Inflammatory macrophage treated with lipopolysaccharide for 4 hours (primary cell): ENCODE measurements at places on chromosomes 11 and 22.

GRCh38 chr11:132042296-132042695 lies 671.9 kb downstream of the NTM start:
- no peak for DNase-seq

GRCh38 chr22:28360939-28361338 lies 318.7 kb downstream of the TTC28 start:
- no peak for DNase-seq

GRCh38 chr22:36831206-36831605 lies 14.4 kb upstream of the PVALB start:
- DNase-seq: peak; percentile 34

- no peak for DNase-seq
These were observed 185.4 kb downstream of the IGLL1 start for GRCh38 chr22:23394525-23395326.

- DNase-seq: no peak
These were observed 9.9 kb downstream of the CSTF3 start for GRCh38 chr11:33151399-33151798.

GRCh38 chr11:313787-314553 lies at the start of gene IFITM1:
Gene IFITM1, plus strand, starts transcription at chr11:314040. Its CDS starts 131 bp downstream, at chr11:314171.
- peak; percentile 77 for DNase-seq

DNA sequence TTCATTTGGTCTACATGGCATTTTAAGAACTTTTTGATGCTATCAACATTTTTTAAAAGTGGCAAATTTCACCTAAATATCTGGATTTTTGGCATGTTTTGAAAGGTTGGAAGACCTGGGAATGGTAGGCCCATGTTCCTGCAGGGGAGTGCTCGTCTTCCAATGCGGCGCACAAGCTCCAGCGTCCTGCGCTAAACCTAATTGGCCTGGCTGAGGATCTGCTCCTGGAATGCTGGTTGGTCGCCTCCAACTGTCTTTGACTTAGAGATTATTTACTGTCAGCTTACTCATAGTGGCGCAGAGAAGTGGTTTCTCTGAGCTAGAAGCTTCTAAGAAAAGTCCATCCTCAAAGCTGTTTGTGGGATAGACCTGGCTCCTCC lies 626 bp upstream of the LIMK2 start:
- no peak for DNase-seq

GRCh38 chr11:80899381-80899780 lies 1458.6 kb upstream of the TENM4 start:
- DNase-seq: peak; percentile 21

GRCh38 chr11:72038491-72038890 lies 39.8 kb downstream of the IL18BP start:
- no peak for DNase-seq

DNA sequence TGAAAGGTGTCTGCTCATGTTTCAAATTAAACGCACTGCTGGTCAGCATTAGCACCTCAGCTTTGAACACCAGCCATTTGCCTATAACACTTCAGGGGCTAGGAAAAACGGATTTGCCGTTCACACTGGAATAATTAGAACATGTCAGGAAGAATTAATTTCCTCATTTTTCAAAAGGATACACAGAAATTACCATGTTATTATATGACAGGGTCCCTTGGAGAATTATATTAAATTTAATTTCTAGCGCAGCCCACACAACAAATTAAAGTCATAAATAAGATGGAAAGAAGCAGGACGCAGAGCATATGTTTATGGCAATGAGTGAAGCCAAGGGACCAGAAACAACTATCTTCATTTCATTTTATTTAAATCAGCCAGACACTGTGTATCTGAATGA lies 83.8 kb upstream of the SOX6 start:
- no peak for DNase-seq

DNA sequence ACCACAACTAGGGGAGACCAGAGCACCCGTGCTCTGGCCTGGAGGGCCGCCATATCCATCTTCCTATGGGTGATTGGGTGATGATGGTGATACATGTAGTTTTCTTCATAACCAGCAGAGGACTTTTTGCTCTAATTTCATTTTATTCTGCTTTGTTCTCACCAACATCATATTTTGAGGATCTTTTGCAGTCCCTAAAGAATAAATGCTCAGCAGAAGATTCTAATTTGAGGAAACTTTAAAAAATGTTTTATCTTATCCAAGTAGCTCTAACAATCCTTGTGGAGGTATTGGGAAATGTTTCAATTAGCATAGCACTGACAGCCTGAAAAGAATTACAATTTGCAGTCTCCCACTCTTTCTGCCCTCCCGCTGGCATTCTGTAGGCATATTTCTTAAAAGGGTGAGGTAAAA lies 544.0 kb downstream of the NTM start:
- no peak for DNase-seq

DNA sequence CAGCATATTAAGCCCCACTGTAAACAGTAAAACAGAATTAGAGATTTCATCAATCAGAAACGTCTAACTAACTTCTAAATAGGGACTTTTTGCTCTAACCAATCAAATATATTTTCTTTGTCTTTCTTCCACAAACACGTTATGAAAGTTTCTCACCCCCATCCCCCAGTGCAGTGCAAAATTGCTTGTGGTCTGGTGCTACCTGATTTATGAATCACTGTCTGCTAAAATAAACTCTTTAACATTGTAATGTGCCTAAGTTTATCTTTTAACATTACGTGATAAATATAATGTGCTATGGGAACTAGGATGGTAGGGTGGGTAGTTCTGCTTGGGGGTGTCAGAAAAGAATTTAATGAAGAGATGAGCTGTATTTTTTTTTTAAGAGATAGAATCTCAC lies 47.3 kb upstream of the SLC5A1 start:
- no peak for DNase-seq

GRCh38 chr22:35352214-35353111 lies 28.4 kb upstream of the HMOX1 start:
- DNase-seq: peak; percentile 99

- no peak for DNase-seq
These were observed 55.0 kb upstream of the EMID1 start for GRCh38 chr22:29150701-29151100.

GRCh38 chr11:9700105-9700801 lies 36.4 kb downstream of the SWAP70 start:
- no peak for DNase-seq

DNA sequence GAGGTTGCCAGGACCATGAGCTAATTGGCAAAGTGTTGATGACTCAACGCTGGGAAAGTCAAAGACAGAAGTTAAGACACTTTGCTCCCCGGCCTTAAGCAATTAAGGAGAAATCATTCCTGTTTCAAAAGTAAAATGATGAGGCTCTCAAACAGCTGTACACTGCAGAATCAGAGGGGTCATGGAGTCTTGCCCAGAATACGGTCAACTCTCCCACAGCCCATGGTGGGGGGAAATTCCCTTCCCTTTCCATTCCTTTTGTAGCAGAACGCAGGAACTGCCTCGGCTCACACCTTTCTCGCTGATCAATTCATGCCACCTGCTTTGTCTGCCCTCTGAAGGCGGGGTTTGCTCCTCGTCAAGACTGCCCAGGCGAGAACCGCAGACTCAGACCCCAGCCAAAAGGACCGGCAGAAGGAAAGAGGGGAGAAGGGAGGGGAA lies 52.8 kb downstream of the MN1 start:
- DNase-seq: peak; percentile 96

GRCh38 chr22:44068422-44069191 lies 44.5 kb downstream of the PARVB start:
- DNase-seq: peak; percentile 90

DNA sequence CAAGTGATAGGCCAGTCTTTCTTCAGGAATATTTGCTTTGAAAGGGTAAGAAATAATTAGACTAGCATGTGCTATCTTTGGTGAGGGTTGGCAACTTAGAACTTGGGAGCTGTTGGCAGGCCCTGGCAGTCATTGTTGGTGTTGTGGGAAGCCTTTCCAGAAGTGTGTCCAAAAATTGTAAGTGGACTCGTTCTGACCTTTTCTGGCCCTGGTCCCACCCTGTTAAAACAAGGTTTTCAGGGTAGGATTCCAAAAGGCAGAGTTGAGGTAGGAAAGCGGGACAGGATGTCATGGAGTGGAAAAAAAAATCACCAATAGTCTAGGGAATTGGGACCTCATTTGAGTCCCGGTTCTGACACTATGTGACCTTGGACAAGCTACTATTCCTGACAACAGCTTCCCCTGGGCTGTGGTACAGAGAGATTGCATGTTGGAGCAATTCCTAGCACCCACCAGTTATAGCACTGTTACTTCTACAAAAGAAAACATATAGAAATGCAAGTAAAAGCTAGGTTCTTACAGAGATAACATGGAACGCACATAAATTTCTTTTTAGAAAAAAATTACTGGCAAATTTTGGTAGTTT lies 299.3 kb upstream of the DDI1 start:
- no peak for DNase-seq

GRCh38 chr22:36413022-36413775 lies 25.4 kb upstream of the MYH9 start:
- DNase-seq: no peak

- DNase-seq: no peak
These were observed 101.9 kb upstream of the OLFML1 start for GRCh38 chr11:7383406-7383805.

- DNase-seq: no peak
These were observed 17.7 kb downstream of the PHLDB1 start for GRCh38 chr11:118625036-118625690.

DNA sequence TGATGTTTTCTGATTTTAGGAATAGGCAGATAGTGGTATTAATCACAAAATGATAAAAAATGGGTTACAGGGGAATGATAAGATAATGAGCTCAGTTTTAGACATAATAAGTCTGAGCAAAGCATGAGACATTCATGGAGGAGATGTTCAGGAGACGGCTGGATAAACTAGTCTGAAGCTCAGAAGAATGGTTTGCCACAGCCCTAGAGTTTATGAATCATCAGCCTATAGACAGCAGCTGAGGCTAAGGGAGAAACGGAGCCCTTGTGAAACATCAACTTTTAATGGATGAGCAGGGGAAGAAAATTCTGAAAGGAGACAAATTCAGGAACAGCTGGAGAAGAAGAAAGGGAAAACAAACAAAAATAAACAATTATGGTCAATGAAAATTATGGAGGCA lies 87.2 kb downstream of the RELT start:
- DNase-seq: peak; percentile 87

- no peak for DNase-seq
These were observed 324.0 kb downstream of the RAB38 start for GRCh38 chr11:87851234-87851633.

GRCh38 chr11:118275176-118275575 lies 11.1 kb upstream of the MPZL2 start:
- no peak for DNase-seq
